ENCODE measurements at places on chromosomes 16 and 17. TPM values are rescaled to one million over a fixed set of nuclear protein-coding genes. Genes with fewer than 3 reads are reported as not detected.

DNA sequence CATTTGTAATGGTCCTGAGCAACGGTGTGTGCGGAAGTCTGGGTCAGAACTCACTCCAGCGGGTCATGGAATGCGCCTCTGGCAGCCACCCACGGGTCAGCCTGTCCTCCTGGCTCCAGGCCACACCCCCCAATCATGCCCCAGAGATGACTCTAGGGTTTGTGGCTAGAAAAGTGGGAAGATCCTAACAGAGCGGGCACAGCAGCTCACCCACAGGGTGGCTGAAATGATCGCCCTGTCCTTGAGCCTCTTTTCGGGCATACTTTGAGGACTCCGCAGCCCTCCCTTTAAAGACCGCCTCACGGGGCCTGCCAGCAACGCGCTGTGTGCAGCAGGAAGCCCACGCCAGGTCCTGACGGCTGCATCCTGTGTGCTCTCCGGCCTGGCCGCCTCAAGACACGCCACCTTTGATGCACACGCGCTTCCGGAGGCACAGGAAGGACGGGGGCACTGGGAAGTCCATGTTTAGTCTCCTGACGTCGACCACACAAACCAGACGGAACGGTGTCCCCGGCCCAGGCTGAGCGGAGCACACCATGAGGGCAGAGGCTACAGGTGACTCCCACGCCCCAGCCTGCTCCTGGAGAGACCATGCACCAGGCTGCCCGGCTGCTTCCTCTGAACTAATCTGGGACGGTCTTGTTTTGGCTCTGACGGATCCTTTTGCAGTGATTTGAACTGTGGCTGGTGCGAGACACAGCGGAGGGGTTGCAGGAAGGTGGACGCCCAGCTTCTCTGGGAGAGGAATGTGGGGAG is 92.9 kb downstream of the TBC1D16 start:
- H3K27me3 ChIP-seq, result no peaks in the 10 kb centered on the region
- no peak overlapping the region for H3K27ac ChIP-seq
- DNase-seq, result peak; percentile 6

DNA sequence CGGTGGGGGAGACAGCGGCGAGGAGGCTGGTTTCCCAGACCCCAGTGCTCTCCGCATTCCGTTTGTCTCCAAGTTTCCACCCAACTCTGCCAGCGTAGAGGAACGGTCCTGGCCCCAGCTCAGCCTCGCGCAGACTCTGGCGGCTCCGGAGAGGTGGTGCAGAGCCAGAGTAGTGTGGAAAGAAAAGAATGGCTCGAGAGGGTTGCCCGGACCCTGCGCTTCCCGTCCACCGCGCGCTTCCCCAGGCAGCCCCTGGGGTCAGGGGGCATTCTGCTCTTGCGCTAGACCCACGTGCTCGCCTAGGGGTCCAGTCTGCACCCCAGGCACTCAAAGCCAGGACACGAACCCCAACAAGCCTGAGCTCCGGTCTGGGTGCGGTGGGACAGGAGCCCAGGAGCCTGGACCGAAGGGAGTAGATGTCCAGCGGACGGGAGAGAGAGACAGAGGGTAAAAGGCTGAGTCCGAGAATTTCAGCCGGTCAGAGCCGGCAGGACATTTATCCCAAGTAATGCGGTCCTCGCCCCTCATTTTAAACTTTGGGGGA is 3.8 kb downstream of the PMP22 start:
- H3K27ac ChIP-seq, result no peak overlapping the region
- DNase-seq, result peak; percentile 14
- H3K4me1 ChIP-seq, result peaks cover 23% of the 10 kb centered on the region
- H3K4me3 ChIP-seq, result peak overlapping the region; percentile 33

GRCh38 chr16:78134944-78135619 is 35.6 kb downstream of the WWOX start:
- DNase-seq, result no peak
- no peaks in the 10 kb centered on the region for H3K27me3 ChIP-seq
- H3K4me3 ChIP-seq, result no peak overlapping the region
- no peaks in the 10 kb centered on the region for H3K36me3 ChIP-seq
- peaks cover 12% of the 10 kb centered on the region for H3K4me1 ChIP-seq

DNA sequence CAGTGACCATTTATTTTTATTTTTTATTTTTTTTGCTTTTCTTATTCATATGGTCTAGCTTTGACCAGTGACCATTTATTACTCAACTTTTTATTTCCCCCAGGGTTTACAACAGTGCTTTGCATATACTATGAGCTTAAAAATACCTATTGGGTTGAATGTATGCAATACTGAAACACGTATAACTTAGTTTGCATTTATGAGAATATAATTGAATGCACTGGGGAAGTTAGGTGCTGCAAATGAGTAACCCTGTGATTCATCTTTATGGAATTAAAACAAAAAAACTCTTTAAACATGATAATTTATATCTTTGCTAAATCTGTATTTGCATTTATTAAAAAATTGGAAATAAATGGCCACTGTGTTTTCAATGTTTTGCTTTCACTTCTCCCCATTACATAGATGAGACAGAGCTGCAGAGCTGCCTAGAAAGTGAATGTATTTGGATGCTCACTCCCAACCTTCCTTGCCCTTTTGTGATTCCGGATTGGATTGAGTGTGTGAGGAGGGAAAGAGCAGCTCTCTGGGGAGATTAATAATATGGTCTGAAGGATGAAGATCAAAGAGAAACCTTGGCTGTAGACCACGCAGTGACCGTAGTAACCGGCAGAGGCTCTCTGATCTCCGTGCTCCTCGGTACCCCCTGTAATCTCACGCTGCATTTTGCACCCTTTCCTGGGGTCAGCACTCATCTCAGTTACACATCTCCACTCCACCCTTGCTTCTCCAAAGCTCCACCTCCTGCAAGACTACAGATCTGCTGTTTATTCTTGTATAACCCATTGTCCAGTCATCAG is 14.3 kb downstream of the TMEM100 start:
- no peak overlapping the region for H3K27ac ChIP-seq
- H3K4me1 ChIP-seq, result no peaks in the 10 kb centered on the region
- H3K36me3 ChIP-seq, result no peaks in the 10 kb centered on the region
- H3K4me3 ChIP-seq, result no peak overlapping the region
- DNase-seq, result no peak
- no peaks in the 10 kb centered on the region for H3K27me3 ChIP-seq

Gene USP31
- total RNA-seq, result 10.0 TPM

- DNase-seq, result no peak
- no peaks in the 10 kb centered on the region for H3K4me1 ChIP-seq
- H3K27ac ChIP-seq, result no peak overlapping the region
- no peaks in the 10 kb centered on the region for H3K27me3 ChIP-seq
Observed at GRCh38 chr17:9298135-9298534, 276.8 kb downstream of the NTN1 start.

- DNase-seq, result no peak
- H3K27me3 ChIP-seq, result no peaks in the 10 kb centered on the region
- no peak overlapping the region for H3K27ac ChIP-seq
- H3K4me3 ChIP-seq, result no peak overlapping the region
- H3K4me1 ChIP-seq, result peaks cover 4% of the 10 kb centered on the region
Observed at GRCh38 chr17:78372841-78373240, 5.6 kb upstream of the PGS1 start.

Gene CCDC200
- 0.51 TPM for total RNA-seq

GRCh38 chr17:74654742-74655141 is 31.2 kb upstream of the CD300E start:
- no peaks in the 10 kb centered on the region for H3K36me3 ChIP-seq
- DNase-seq, result no peak
- H3K27me3 ChIP-seq, result no peaks in the 10 kb centered on the region
- H3K4me3 ChIP-seq, result no peak overlapping the region
- no peak overlapping the region for H3K27ac ChIP-seq
- no peaks in the 10 kb centered on the region for H3K4me1 ChIP-seq

- H3K27me3 ChIP-seq, result no peaks in the 10 kb centered on the region
- no peaks in the 10 kb centered on the region for H3K36me3 ChIP-seq
- no peak overlapping the region for H3K27ac ChIP-seq
- DNase-seq, result no peak
- H3K4me3 ChIP-seq, result no peak overlapping the region
Observed at GRCh38 chr17:73031472-73031871, 61.0 kb downstream of the SLC39A11 start.

Gene SLC47A1
- 0.73 TPM for total RNA-seq

DNA sequence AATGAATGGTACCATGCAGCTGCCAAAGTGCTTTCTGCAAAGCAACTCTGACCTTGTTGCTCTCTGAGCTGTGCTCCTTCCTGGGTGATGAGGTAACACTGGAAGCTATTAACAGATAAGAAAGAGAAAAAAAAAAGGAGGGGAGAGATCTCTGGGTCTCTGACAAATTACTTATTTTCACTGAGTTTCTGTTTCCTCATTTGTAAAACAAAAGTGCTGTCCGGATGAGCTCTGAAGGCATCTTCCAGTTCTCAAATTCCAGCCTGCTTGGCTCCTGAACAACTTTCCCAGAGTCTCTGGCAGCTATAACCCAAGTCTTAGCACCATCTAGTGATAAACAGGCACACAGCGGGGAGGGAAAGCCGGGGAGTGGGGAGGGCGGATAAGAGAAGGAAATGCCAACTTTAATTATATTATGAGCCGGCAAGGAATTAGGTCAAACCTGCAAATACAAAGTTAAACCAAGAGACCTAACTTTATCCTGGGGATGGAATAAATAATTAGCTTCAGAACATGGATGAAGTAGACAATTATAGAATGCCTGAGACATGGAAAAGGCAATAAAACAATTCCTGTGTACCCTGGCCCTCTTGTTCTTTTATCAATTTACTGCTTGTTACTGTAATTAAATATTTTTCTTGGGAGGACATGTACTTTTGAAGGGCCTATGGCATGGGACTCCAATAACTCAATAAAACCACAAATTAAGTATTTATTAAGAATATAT is 61.3 kb upstream of the KIFC3 start:
- H3K4me1 ChIP-seq, result no peaks in the 10 kb centered on the region
- H3K36me3 ChIP-seq, result no peaks in the 10 kb centered on the region
- peak overlapping the region; percentile 6 for H3K27ac ChIP-seq
- no peak overlapping the region for H3K4me3 ChIP-seq
- DNase-seq, result peak; percentile 75

GRCh38 chr17:43645450-43645764 is 16.3 kb downstream of the MEOX1 start:
- no peaks in the 10 kb centered on the region for H3K36me3 ChIP-seq
- H3K4me3 ChIP-seq, result peak overlapping the region; percentile 50
- no peak overlapping the region for H3K27ac ChIP-seq

DNA sequence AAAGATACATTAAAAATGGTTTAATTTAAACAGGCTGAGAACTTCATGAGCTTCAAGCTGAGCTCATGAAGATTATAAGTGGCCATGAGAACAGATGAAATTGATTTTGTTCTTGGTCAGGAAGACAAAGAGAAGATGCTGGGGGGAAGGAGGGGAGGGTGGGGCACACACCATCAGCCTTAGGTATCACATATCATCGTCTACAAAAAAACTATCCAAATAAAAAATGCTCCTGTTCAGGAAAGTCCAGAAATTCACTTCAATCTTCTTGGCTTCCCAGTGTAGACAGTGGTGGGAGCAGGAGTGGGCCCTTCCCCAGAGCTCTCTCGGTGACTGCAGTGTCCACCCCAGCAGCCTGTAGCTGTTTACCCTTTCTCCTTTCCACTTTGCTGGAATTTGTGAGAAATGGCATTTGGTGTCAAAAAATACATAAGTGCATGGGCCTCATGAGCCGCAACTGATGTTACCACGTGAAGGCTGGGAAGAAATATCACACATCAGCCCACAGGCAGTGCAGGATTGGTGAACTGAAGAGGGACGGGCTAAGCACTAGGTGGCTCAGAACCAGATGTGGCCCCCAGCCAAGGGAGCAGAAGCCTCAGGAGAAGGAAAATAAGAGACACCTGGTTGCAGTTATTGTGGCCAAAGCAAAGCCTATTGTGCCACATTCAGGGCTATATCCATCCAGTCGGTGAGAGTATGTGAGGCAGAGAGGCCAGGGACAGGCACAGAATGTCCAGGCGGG is 6.1 kb downstream of the KRT37 start:
- no peaks in the 10 kb centered on the region for H3K36me3 ChIP-seq
- H3K4me1 ChIP-seq, result no peaks in the 10 kb centered on the region
- H3K4me3 ChIP-seq, result no peak overlapping the region
- H3K27ac ChIP-seq, result no peak overlapping the region
- no peak for DNase-seq

GRCh38 chr17:41962111-41962510 is 4.5 kb upstream of the CNP start:
- peak; percentile 91 for DNase-seq
- H3K27me3 ChIP-seq, result no peaks in the 10 kb centered on the region
- peak overlapping the region; percentile 79 for H3K27ac ChIP-seq
- no peaks in the 10 kb centered on the region for H3K36me3 ChIP-seq
- peaks cover 46% of the 10 kb centered on the region for H3K4me1 ChIP-seq
- H3K4me3 ChIP-seq, result no peak overlapping the region

DNA sequence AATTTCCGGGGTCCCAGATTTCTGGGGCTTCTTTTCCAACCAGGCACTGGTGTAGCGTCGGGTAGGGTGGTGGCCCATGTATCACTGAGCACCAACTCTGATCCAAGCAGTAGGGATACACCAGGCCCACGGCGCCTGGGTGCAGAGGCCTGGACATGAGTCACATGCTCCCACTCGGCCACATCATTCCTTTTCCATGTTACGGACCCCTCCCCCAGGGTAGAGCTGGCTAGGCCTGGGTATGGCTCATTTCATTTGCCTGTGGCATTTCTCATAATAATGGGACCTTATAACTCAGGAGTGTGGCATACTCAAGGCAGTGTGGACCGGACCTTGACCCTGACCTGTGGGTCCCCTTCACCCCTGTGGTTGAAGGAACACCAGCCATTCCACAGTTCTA is 18.0 kb upstream of the NDRG4 start:
- H3K27ac ChIP-seq, result no peak overlapping the region
- no peaks in the 10 kb centered on the region for H3K4me1 ChIP-seq
- H3K36me3 ChIP-seq, result no peaks in the 10 kb centered on the region
- no peaks in the 10 kb centered on the region for H3K27me3 ChIP-seq
- DNase-seq, result no peak

DNA sequence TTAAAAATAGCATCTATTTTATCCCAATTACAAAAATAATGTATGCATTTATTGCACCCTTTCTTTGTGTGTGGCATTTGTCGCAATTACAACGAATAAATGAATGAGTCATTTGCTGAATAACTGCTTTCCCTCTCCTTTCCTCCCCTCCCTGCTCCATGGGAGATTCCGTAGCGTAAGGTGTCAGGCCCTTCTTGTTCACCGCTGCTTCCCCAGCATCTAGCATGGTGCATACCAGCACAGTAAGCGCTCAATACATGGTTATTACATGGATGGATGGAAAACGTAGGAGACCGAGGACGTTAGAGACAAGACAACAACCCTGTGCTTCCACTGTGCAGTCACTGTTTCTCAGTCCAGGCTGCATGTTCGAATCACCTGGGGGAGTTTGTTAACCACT is 336.0 kb upstream of the EEF2KMT start:
- no peaks in the 10 kb centered on the region for H3K36me3 ChIP-seq
- H3K4me1 ChIP-seq, result no peaks in the 10 kb centered on the region
- no peaks in the 10 kb centered on the region for H3K27me3 ChIP-seq

Gene TBC1D26
- not detected for total RNA-seq

- H3K36me3 ChIP-seq, result no peaks in the 10 kb centered on the region
- H3K27me3 ChIP-seq, result no peaks in the 10 kb centered on the region
- DNase-seq, result no peak
- H3K4me3 ChIP-seq, result no peak overlapping the region
- peaks cover 12% of the 10 kb centered on the region for H3K4me1 ChIP-seq
Observed at GRCh38 chr16:48565752-48566151, 44.2 kb downstream of the N4BP1 start.

All from pancreas (tissue), 10 donors.